Activated CD4-positive, alpha-beta T cell treated with anti-CD3 and anti-CD28 coated beads for 1 hour (primary cell): ENCODE measurements at places on chromosomes 6 and 20.

- DNase-seq, result no peak
Measured at GRCh38 chr6:108825326-108825725, 22.9 kb upstream of the ARMC2 start.

GRCh38 chr6:134379076-134379475, 61.2 kb upstream of the SGK1 start:
- no peak for DNase-seq

- no peak for DNase-seq
Measured at GRCh38 chr20:62522748-62523396, 47.1 kb upstream of the GATA5 start.

DNA sequence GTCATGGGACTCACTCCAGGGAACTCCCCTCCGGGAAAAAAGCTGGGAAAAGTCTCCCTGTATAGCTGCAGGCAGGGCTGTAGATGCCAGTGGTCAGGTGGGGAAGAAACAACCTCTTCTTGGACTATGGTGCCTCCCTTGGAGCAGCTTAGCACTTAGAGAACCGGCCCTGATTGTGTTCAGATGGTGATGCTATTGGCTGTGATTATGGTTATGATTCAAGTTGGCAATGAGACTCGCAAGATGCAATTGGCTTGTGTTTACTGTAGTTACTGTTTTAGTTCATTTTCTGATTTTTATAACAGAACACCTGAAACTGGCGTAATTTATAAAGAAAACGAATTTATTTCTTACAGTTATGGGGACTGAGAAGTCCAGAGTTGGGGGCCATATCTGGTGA, 314.7 kb upstream of the RNF24 start:
- no peak for DNase-seq

DNA sequence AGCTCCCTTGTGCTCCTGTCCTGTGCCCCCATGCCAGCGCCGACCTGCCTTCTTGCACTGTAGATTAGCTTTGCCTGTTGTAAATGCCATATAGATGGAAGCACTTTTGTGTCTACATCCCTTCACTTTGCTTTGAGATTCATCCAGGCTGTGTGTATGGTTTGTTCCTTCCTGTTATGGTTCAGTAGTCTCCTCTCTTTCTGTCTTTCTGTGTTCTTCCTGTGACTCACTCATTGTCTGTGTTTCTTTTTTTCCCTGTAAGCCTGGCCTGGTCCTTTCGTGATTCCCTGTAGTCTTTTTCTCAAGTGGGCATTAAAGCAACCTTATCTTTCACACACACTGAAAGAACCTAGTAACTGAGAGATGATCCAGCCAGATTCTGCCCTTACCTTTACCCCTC, 66.6 kb downstream of the JARID2 start:
- DNase-seq, result no peak

GRCh38 chr6:141491684-141492083, 641.0 kb upstream of the GJE1 start:
- no peak for DNase-seq

GRCh38 chr20:47280228-47280627, 76.3 kb downstream of the ZMYND8 start:
- DNase-seq, result no peak

GRCh38 chr6:85402071-85402470, 47.8 kb upstream of the NT5E start:
- no peak for DNase-seq

- DNase-seq, result no peak
Measured at GRCh38 chr6:159126590-159126989, 42.6 kb upstream of the FNDC1 start.
